SK-N-DZ (cell line): ENCODE measurements at places on chromosomes 4 and X.

- DNase-seq, result peak; percentile 4
Observed at GRCh38 chr4:78551420-78552351, at the start of gene ANXA3. Gene ANXA3 (plus strand): TSS chr4:78551770. CDS start chr4:78554474, 2,704 bp downstream.

- DNase-seq, result no peak
Observed at GRCh38 chr4:176210101-176210500, 14.7 kb upstream of the SPATA4 start.

DNA sequence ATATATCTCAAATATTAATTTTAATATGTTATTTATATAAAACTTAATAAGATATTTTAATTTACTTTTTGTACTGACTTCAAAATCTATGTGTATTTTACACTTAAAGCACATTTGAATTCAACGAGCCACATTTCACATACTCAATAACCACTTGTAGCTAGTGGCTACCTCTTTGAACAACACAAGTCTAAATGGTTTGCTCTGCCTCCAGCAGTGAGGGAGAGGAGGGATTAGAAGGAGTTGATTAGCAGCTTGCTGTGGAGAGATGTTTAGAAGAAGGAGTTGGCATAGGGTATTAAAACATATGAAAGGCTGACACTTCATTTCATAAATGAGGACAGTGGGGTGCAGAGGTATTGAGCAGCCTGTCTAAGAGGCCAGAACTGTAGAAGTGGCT is 124.0 kb downstream of the ARHGAP24 start:
- no peak for DNase-seq

GRCh38 chrX:150028692-150029091 is 90.4 kb upstream of the EOLA2 start:
- DNase-seq, result no peak

- DNase-seq, result no peak
Observed at GRCh38 chrX:30212172-30212571, 3.2 kb upstream of the MAGEB2 start.

DNA sequence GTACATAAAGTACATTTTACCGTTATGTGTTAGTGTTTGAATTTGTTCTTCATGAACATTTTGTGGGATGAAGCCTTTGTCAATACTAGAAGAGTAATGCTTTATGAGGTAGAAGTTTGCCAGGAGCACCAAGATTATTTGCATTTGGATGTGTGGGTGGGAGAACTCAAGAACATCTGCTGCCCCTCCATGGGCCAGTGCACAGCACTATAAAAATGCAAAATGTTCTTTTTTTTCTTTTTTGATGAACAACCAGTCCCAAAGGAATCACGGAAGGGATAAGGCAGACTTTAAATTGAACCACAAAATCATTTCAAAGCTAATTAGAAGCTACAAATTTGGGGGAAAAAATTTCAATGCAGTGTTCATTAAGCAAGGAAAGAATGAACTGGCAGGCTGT is 300.3 kb upstream of the NWD2 start:
- no peak for DNase-seq

- no peak for DNase-seq
Observed at GRCh38 chrX:10015723-10016518, 48.8 kb downstream of the CLDN34 start.

- DNase-seq, result no peak
Observed at GRCh38 chrX:32421266-32421665, 790.1 kb downstream of the DMD start.

DNA sequence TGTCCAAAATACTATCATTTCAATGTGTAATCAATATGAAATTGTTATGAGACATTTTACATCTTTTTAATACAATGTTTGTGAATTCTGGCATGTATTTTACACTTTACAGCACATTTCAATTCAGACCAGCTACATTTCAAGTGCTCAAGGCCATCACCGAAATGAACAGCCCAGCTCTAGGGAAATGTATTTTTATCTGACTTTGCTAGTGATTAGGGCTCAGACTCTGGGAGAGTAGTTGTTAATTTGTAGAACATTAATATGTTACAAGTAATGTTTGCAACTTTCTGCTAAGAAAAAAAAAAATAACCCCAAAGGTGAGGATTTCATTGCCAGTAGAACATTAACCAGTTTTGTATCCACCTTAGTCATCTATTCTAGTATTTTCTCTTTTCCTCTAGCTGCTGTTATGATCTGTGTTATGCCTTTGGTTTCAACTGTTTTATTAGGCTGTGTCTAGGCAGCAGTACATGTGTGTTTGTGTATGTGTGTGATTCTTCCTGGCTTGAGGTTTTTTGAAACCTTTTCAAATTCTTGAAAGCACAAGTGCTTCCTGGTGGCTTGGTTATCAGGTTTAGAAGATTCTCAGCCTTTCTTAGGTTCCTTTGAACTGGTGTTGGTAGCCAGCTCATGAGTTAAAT is 125.9 kb downstream of the NSUN7 start:
- no peak for DNase-seq

DNA sequence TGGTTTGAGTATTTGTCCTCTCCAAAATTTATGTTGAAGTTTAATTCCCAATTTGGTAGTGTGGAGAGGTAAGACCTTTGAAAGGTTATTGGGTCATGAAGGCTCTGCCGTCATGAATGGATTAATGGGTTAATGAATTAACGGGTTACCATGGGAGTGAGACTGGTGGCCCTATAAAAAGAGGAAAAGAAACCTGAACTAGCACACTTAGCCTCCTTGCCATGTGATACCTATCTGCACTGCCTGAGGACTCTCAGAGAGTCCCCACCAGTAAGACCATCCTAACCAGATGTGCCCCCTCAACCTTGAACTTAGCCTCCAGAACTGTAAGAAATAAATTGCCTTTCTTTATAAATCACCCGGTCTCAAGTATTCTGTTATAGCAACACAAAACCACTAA is 39.3 kb downstream of the PAGE1 start:
- no peak for DNase-seq

GRCh38 chr4:115158296-115158695 is 44.9 kb upstream of the NDST4 start:
- no peak for DNase-seq

- no peak for DNase-seq
Observed at GRCh38 chrX:87525771-87526229, 8.2 kb downstream of the KLHL4 start.

DNA sequence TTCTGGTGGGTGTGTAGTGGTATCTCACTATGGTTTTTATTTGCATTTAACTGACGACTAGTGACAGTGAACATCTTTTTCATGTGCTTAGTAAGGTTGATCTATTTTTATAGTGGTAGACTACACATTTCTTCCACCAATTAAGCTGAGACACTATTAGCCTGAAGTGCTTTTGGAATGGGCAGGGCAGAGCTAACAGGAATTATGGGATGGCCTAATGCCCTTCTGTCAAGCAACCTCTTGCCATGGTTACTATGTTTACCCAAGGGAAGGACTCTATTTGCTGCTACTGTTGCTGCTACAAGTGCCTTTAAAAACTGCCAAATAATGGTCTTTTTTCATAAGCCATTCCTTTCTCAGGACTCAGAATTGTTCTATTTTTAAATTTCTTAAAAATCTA is 676.7 kb upstream of the ACTRT1 start:
- DNase-seq, result no peak

DNA sequence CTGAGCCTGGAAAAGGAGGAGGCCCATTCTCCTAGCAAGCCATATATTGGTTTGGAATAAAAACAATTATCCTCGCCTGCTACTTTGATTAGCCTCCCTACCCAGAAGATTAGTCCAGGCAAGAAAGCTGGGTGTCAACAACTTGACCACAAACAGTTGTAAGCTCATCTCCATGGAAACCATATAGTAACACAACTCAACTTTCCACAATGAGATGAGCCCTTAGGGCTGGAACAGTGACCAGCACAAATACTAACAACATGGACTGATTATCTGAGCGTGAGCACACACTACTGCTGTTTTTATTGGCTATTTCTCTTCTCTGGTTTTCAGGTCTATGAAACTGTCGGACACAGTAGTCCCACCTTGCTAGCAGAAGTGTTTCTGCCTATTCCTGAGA is 80.8 kb downstream of the CC2D2A start:
- no peak for DNase-seq

DNA sequence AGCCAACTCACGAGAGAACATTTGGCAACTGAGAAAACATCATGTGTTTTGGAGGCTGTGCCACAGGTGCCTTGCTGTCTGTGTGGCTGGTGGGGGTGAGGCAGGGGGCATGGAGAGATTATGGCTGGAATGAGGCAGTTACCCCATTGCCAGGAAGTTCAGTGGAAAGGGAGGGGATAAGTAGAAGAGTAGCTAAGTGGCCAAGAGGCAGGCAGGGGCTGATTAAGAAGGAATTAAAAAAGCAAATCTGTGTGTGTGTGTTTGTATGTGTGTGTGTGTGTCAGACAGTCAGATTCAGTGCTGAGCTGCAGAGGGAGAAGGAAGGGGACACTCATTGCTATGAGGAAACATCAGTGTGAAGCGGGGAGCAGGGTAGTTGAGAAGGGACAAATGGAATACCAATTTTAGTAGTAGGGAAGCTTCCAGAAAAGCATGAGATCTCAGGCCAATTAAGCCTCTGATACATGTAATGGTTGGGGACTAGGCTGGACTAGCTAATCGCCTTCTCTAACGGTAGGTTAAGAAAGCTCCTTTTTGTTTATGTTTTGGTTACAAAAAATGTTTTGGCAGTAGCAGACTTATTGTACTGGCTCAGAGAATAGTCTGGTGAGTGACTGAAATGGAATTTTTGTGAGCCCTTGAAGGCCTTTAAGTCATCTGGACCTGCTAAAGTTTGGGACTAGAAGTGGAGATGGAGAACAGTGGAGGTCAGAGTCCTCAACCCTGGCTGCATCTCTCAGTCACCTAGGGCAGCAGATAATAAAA is 18.5 kb downstream of the TMEM164 start:
- DNase-seq, result no peak
